ENCODE measurements at places on chromosomes 5 and 9.

DNA sequence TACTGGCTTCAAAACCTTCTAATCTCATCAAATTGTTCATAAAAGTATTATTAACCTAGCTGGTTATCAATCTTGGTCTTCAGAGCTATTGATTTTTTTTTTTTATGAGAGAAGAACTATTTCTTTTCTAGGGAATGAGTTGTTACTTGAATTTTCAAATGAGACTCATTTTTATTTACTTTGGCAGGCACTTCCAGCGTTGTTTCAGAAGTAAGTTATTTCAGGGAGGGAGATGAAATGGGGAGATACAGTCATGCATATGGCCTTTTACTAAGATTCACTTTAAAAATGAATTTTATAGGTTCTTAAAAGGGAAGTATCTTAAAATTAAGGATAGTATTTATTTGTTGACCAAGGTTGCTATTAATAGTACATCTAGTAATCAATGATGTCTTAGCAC is 129.6 kb downstream of the IZUMO3 start:
- DNase-seq = no peak

GRCh38 chr9:93244510-93245436 is 60.8 kb downstream of the WNK2 start:
- DNase-seq = no peak

- no peak for DNase-seq
Measured at GRCh38 chr5:151318850-151319732, 15.5 kb upstream of the SLC36A3 start.

DNA sequence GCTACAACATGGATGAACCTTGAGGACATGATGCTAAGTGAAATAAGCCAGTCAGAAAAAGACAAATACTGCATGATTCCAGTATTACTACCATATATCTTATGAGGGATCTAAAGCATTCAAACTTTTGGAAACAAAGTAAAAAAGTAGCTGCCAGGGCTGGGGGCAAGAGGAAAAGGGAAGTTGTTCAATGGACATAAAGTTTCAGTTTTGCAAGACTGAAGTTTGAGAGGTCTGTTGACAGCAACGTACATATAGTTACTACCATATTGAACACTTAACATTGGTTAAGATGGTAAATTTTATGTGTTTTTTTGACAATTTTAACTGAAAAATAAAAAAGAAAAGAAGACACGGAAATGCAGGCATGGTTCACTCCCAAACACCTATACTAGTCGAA is 77.6 kb downstream of the MAPKAP1 start:
- no peak for DNase-seq

- DNase-seq = no peak
Measured at GRCh38 chr9:106964329-106964728, 101.4 kb downstream of the ZNF462 start.

DNA sequence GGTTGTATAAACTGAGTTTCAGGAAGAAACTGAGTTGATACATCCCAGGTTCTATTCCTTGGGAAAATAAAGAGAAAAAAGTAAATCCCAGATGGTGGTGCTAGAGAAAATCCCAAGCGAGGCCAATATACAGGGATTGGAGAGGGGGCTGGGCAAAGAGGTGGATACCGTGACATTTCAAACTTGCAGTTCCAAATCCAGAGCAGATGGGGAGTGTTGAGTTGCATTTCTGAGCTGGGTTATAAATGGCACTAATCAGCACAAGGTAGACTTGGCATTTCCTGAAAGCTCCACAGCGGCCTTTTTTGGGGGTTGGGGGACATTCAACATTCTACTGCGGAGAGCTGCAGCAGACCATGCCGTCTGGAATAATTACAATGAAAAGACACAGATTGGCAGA is 224.4 kb downstream of the NXNL2 start:
- no peak for DNase-seq

- no peak for DNase-seq
Measured at GRCh38 chr5:180401229-180401907, 48.2 kb upstream of the GFPT2 start.

DNA sequence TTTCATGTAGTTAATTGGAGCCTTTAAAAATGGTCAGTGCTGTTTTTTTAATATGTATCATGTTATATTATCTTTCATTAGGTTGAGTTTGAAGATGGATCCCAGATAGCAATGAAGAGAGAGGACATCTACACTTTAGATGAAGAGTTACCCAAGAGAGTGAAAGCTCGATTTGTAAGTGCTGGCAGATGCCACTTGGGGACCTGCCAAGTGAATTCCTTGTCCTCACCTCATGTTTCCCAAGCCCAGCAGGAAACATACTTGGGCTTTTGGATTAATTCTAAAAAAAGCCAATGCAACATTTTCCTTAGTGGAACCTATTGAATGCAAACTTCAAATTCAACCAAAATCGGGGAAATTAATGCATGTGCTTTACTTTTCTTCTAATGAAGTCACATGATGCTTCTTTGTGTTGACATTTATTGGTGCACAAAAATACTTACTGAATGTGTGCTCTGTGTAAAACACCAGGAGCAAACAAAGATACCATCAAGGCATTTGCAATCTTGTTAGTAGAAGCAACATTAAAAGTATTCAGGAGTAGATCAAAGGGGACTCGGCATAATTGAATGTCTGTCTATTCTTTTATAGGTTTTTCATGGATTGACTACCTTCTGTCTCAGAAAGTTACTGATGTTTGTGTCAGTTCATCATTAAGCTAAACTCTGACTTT is 412.1 kb downstream of the KDM4C start:
- DNase-seq = no peak

All from NCI-H1105 treated with DMSO at 0.1 percent for 48 hours (cell line).